ENCODE measurements at places on chromosomes 1 and 21.

DNA sequence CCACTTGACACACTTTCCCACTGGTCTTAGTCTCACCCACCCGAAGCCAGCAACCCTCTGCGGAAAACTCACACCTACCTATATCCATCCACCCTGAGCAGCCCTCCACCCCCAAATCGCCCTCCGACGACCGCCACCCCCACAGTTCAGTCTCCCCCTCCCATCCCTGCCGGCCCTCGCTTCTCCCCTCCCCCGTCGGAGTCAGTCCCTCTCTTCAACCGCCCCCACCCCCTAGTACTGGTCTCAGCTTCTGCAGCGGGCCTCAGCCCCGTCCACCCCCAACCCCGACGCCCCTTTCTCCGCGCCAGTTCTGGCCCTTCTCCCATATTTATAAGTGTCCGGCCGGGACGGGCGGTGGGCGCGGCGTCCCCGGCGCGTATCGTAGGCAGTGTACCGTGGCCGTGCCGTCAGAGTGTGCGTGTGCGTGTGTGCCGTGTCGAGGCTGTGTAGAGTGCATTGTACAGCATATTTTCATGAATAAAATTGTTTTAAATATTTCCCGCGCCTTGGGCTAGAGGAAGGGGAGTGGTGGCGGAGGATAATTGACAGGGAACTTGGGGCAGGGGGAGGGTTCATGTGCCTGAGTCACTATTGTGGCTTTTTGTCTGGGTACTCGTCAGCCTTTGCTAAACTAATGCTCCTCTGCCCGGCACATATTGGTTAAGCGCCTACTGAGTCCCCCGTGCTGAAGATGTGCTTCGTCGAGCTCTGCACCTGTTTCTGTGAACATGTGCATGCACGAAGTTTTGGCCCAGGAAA is 22.0 kb downstream of the FOXO6 start:
- DNase-seq: peak; percentile 72

DNA sequence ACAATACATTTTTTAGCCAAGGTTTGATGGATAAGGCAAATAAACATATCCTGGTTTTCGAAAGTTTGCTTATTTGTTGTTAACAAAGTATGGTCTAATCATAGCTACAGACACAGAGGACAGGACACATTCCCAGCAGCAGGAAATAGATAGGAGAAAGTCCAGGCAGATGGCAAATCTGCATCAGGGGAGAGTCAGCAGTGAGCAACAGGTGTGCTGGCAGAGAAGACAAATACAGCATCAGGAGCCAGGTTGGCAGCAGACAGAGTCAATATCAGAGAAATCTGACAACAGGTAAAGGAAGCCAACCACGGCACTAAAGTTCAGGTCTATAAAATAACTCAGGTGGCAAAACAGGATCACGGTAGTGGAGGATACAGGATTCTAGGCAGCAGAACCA is 210.7 kb upstream of the PTBP2 start:
- DNase-seq: no peak

DNA sequence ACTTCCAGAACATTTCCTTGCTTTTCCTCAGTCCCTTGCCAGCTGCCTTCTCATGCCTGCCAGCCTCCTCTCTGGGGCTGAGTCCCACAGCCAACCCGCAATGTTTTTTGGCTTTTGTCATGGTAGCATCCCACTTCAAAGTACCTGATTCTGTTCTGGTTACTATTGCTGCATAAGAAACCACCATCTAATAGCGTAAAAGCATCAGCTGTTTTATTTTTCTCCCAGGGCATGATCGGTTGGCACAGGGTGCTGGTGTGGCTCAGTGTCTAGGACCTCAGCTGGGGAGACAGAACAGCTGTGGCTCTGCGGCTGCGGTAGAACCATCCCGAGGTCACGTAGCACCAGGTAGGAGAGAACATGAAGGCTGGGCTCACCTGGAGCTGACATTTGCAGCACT is 8.9 kb upstream of the PRMT2 start:
- DNase-seq: no peak

DNA sequence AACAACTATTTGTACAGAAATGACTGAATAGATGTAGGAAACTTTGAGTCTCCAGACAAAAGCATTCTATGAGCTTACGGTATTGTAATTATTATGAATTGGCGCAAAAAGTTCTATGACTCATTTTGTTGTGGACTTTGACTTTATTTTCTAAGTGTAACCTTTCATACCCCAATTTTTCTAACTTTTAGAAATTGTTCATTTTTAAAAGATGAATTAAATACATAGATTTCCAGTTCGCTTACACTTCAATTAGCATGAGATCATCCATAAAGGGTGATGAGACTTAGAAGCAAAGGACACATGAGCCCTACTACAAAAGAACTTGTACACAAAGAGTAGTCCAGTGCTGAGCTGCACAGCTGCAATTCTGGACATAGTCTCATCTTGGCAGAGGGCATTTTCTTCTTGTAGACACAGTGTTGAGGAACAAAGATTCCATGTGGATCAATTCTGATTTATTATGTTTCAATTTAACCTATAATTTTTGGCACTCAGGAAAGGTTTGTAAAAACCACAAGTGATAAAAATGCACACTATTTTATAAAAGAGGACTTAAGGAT is 431.1 kb downstream of the LRRIQ3 start:
- no peak for DNase-seq

GRCh38 chr21:38861056-38861455 is 55.3 kb downstream of the ETS2 start:
- peak; percentile 51 for DNase-seq

- no peak for DNase-seq
Observed at GRCh38 chr1:42155362-42155761, 2.2 kb downstream of the GUCA2B start.

GRCh38 chr1:116356673-116357072 is 16.4 kb upstream of the ATP1A1 start:
- no peak for DNase-seq

GRCh38 chr1:234154320-234155251 is 218.7 kb upstream of the COA6 start:
- DNase-seq: peak; percentile 73
